Renal pelvis (tissue), 12 donors: ENCODE measurements at places on chromosomes 2 and 18. TPM values are rescaled to one million over a fixed set of nuclear protein-coding genes. Genes with fewer than 3 reads are reported as not detected.

GRCh38 chr2:32991091-32991845, 44.5 kb downstream of the LTBP1 start:
- DNase-seq: no peak

DNA sequence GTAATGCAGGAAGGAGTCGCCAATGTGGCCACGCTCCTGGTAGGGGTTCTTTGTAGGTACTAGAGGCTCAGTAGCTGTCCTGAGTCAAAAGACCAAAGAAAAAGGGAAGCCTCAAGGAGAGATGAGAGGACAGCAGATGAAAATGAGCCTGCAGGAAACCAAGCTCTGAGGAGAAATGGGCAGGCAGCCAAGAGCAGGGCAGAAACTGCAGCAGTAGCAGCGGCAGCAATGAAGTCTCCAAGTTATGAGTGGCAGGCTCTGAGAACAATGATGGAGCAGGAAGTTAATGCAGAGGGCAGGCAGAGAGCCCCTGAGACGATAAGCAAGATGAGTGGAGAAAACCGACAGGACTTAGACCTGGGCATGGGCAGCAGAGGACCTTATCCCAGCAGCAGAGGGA, 48.2 kb upstream of the TMEM200C start:
- DNase-seq: no peak

GRCh38 chr2:188892636-188893035, 81.5 kb upstream of the COL3A1 start:
- peak; percentile 27 for DNase-seq

- no peak for DNase-seq
Measured at GRCh38 chr2:9167718-9168657, 38.6 kb upstream of the ASAP2 start.

- DNase-seq: no peak
Measured at GRCh38 chr2:170313347-170313991, 135.5 kb downstream of the MYO3B start.

DNA sequence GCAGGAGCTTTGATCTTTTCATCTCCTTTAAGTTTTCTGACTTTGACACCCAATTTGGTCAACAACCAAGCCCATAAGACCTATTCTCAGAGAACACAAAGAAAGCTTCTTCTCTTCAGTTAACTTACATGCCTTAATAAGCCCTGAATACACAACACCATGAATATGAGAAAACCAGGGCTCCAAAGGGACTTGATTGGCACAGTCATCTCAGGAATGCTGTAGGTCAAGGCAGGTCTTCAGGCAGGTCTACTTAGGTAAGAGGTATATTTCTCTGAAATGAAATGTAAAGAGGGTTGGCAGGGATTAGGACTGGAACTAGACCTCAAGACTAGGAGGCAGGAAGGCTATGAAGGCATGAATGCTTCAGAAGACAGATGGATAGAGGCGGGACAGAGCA, 24.4 kb upstream of the EIF2AK3 start:
- no peak for DNase-seq

DNA sequence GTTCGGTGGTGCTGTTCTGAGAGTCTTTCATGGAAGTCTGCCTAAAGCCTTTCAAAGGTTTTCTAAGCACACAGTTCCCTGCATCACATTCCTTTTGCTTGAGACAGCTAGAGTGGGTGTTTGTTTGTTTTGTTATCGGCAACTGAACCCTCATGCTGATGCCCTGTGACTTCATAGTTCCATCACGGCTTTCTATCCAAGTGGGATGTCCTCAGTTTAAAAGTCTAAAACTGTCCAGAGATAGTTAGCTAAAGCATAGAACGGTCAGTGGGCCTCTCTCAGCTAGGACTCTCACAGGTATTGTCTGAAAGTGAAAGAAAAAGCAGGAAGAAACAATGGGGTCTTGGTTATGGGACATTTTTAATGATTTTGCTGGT, 337.3 kb downstream of the OSR1 start:
- DNase-seq: no peak

DNA sequence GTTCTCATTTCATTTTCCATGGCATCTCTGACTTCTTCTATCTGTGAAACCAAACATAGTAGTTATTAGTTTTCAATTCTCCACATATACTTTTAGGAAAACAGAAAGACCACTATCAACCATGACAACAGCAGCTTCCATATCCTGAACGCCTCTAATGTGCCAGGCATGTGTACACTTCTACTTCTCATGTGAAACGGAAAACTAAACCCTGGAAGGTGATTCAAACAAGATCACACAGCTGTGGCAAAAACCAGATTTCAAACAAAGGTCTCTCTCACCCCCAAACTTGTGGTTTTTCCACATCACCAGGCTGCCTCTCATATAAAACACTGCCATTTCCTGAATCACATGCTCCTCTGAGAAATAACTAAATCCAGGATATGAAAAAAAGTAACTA, 41.8 kb downstream of the PTCD3 start:
- DNase-seq: no peak

DNA sequence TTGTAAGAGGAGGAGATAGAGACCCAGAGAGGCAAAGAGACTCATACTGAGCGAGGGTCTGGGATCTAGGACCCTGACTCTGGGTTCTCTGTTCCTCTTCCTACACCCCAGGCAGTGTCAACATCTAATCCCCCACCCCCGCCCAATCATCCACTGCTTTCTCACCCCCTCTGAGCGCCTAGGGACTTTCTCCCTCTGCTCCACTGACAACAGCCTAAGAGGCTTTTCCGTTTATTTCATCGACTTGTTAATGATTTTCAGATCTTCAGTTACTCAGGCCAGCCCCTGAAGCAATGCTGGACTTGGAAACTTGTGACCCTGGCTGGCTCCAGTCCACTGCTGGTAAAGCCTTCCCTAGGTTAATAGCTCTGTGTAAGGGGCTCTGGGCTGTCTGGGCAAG, 65.1 kb downstream of the TFCP2L1 start:
- no peak for DNase-seq

DNA sequence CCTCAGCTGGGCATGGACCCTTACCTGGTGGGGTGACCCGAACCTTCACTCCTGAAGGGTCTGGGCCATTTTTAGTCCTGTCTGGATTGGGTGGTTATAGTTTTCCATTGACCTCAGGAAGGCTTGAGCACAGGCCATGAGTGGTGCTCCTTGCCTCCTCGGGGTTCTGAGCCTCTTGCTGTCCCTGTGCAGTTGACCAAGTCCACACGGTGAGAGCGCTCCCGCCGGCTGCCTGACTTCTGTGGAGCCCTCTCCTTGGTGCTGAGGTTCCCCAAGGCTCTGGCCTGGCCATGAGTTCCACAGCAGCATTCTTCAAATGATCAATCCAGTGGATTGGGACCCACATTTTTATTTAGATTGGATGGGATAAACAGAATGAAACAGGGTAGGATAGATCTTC, 159.5 kb downstream of the SEPTIN10 start:
- DNase-seq: no peak

- DNase-seq: no peak
Measured at GRCh38 chr18:50518787-50519546, 40.9 kb upstream of the MAPK4 start.

GRCh38 chr18:5973099-5973498, 77.8 kb upstream of the TMEM200C start:
- DNase-seq: no peak

- no peak for DNase-seq
Measured at GRCh38 chr2:89837962-89838625, 1146.6 kb downstream of the RPIA start.

DNA sequence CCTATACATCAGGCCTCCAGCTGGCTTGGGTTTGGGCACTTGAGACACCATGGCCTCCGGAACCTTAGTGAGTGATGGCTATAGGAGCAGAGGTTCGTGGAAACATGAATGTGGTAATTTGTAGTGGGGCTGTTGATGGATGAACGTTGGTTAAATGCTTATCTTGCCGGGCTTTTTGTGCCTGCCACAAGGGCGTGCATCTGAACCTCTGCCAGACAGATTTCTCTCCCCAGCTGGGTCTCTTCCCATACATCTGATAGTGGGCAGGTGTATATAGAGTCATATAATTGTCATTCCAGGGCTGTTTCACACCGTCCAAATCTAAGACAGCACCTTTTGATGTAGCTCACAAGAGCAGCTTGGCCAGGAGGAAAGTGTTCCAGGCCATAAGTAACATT, 14.7 kb downstream of the LAMA3 start:
- DNase-seq: no peak

DNA sequence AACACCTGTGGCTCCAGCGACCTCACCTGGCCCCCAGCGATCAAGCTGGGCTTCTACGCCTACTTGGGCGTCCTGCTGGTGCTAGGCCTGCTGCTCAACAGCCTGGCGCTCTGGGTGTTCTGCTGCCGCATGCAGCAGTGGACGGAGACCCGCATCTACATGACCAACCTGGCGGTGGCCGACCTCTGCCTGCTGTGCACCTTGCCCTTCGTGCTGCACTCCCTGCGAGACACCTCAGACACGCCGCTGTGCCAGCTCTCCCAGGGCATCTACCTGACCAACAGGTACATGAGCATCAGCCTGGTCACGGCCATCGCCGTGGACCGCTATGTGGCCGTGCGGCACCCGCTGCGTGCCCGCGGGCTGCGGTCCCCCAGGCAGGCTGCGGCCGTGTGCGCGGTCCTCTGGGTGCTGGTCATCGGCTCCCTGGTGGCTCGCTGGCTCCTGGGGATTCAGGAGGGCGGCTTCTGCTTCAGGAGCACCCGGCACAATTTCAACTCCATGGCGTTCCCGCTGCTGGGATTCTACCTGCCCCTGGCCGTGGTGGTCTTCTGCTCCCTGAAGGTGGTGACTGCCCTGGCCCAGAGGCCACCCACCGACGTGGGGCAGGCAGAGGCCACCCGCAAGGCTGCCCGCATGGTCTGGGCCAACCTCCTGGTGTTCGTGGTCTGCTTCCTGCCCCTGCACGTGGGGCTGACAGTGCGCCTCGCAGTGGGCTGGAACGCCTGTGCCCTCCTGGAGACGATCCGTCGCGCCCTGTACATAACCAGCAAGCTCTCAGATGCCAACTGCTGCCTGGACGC, 4.9 kb downstream of the GPR35 start:
- DNase-seq: no peak

- no peak for DNase-seq
Measured at GRCh38 chr2:55311444-55311870, 42.4 kb upstream of the MTIF2 start.

MRO gene
- polyA plus RNA-seq: 3.1 TPM

LDLRAD4 gene
- 9.0 TPM for polyA plus RNA-seq
